ENCODE measurements at places on chromosomes 1 and 21.

DNA sequence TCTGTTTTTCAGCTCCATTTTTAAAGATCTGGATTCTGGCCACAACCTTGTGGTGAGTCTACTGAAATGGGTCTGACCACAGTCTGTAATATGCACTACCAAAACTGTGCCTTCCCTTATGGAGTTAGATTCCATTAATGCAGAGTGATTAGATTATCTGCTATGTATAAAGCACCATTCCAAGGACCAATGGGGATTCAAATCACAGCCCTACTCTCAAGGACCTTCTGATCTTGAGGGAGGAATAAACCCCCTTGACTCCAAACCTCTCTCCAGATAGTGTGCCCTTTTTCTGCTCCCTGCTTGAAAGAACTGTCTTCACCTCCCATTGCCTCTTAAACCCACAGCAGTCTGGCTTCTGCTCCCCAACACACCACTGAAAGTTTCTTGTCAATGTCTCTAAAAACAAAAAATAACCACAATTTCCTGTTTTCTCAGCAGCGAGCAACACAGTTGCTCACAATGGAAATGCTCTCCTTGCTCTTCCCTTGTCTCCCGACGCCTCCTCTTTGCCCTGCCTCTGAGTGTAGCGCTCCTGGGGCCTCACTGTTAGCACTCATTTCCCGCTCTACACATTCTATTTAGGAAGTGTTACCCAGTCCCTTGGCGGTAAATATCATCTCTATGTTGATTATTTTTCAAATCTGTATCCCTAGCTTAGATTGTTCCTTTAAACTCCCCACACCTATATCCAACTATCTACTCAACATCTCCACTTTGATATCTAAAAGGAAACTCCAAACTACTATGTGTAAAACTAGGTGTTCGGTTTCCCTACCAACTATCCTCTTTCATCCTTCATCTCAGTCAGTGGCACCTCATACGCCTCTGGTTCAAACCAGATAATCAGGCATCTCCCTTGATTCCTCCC lies 13.6 kb downstream of the PCNX2 start:
- no peak for DNase-seq

DNA sequence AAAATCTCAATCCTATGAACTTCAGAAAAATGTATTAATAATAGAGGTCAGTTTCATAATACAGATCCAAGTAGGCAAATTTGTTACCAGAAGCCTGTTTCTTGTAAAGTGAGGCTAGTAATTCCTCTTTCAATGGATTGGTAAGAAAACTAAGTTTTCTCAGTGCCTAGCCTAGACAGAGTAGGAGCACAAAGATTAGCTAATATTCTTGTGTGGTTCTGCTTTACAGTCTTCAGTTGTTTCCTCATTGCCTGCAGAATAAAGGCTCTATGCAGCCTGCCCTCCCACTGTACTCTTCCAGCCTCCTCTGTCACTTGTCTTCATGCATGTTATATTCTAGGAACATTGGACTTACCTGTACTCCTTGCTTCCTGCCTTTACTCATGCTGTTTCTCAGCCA lies 2.4 kb upstream of the PPP1R15B start:
- DNase-seq = no peak

- DNase-seq = no peak
These were observed 345.6 kb downstream of the NPHP4 start for GRCh38 chr1:5646486-5647149.

DNA sequence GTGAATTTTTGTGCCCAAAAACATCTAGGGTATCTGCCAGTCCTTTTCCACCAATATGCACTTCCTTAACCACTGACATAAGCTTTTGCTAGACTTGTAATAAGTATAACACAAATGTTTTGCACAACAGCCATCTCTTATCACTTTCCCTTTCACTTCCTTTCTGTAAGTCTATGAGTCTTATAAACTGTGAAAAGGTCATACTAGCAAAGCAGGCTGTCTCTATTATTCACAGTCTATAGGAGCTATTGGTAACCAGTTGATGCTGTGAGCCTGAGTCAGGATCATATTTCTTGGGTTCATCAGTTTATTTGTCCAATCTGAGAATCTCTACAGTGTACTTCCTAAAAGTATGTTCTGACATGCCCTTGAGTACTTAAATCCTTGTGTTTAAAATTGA lies 172.6 kb downstream of the CHRM3 start:
- DNase-seq = no peak

DNA sequence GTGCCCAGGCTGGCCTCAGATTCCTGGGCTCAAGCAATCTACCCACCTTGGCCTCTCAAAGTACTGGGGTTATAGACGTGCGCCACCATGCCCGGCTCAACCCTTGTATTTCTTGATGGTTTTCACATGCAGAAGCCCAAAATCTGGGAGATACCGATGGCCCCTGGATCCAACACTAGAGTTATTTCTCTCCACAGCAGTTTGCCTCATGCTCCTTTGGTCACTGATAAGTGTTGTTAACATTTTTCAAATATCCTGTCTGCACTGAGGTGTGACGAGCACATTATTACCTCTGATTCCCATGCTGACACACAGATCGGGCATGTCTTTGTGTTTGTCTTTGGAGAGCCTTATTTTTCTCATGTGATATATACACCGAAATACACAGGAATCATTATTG lies 107.0 kb downstream of the KIF26B start:
- no peak for DNase-seq

DNA sequence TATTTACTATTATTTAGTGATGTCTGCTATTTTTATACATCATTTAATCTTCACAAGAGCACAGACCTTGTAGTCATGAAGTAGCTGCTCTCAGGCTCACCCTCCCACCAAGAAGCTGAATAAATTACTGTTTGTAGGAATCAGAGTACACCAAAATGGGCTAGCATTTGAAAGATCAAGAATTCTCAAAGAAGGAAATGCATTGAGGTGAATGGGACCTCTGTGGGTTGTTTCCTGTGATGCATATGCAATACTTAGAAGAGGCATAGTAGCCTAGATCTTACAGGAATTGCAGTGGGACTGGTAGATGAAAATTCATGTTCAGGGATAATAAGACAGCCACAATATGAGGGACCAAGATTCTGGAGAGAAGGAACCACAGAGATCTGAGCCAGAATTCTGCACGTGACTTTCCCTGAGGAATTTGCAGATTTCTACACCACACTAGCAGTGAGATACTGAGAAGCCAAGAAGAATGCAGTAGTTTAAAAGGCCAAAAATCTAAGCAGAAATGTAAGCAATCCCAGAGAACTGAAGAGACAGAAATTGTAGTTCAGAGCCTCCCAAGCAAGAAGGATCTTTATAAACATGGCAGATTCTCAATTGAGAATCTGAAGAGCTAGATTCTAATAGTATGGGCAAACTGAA lies 307.0 kb downstream of the ST6GALNAC3 start:
- no peak for DNase-seq

GRCh38 chr1:44565259-44565750 lies 109.0 kb downstream of the TMEM53 start:
- DNase-seq = no peak

DNA sequence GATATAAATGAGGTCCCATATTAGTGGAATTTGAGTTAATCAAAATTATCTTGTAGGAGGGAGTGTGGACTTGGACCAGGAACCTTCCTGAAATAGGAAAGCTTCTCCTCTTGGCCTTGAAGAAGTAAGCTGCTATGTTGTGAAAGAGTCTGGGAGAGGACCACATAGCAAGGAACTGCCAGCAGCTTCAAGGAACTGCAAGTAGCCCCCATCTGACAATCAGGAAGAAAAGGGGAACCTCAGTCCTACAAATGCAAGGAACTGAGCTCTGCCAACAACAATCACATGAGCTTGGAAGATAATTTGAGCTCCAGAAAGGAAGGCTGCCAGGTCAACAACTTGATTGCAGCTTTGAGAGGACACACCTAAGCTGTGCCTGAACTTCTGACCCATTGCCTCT lies 8.2 kb upstream of the PRMT6 start:
- DNase-seq = no peak
